Putamen (tissue), 1 donor: ENCODE measurements at places on chromosomes 2 and 18.

DNA sequence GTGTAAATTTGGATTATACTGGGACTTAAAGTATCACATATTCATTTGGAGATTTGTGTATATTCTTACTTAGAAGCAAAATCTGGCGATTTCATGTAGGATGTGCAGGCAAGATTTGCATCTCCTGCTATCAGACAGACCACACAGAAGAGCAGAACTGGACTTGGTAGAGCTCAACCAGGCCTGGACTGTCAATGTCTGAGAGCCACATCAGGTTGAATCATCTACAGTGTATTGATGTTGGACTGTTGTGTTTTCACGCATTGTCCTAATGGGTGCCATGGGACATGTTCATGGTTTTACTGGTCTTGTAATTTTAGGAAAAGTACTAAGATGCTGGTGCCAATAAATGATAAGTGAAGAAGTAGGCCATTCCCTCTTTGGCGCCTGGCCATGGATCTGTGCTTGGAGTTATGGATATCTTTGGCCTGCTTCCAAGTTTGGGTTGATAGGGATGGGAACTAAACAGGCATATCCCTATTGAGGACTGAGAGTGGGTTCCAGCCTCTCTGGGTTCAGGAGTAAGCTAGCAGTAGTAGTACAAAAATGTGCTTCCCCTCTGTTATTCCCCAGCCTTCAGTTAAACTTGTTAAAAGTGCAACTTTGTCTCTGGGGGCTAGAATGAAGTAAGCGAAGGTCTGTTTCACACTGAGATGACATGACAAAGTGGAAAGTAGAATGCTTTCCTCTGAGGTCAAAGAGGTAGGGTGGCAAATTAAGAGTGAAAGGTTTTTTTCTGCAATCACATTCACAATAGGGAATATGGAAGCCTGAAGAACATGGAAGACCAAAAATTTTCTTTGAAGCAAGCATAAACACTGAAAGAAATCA is 49.2 kb upstream of the NEMP2 start:
- DNase-seq = no peak

- no peak for DNase-seq
These were observed 30.0 kb upstream of the NFATC1 start for GRCh38 chr18:79365701-79366100.

- DNase-seq = no peak
These were observed 90.5 kb downstream of the LRATD1 start for GRCh38 chr2:14722904-14723570.

DNA sequence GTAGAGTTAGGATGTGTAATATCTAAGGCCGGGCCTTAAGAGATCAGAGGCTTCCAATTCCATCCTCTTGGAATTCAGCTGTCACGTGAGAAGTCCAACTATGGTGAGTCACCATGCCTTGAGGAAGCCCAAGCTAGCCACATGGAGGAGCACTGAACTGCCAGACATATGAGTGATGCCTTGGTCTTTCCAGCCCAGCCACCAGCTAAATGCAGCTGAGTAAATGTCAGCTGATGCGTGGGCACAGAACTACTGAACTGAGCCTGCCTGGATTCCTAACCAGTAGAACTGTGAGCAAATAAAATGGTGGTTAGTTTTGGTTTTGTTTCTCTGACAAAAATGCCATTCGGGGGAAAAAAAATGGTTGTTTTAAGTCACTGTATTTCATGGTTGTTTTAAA is 153.7 kb upstream of the SERTAD2 start:
- DNase-seq = no peak

DNA sequence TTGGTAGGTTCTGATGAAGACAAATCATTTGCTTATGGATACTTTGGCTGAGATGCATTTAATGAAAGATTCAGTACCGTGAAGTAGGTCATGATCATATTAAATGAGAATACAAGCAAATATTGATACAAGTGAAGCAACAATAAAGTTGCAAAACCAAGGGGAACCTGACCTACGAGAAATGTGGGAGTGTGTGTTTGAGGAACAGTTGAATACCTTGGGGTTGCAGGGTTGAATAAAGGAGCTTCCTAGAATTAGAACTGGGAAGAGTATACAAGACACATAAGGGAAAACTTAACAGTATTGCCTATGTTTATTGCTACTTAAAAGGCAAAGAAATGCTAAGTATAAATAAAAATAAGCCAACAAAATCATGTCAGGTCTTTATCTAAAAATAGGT is 702.9 kb downstream of the ERBB4 start:
- DNase-seq = no peak

DNA sequence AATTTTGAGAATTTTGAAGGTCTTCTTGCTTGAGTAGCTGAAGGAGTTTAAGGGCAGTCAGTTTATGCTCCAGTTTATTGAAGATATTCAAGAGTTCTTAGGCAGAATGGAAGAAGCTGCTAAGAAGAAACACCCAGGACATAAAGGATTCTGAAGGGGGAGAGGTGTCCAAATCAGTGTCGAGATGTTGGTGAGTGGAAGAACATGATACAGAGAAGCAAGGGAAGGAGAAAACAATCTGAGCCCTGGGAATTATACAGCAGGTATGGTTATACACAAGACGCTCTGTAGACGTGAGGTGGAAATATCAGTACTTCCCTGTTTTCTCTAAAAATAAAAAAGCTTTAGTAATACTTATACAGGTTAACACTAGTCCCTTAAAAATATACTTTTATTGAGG is 60.1 kb downstream of the CLIP4 start:
- no peak for DNase-seq

DNA sequence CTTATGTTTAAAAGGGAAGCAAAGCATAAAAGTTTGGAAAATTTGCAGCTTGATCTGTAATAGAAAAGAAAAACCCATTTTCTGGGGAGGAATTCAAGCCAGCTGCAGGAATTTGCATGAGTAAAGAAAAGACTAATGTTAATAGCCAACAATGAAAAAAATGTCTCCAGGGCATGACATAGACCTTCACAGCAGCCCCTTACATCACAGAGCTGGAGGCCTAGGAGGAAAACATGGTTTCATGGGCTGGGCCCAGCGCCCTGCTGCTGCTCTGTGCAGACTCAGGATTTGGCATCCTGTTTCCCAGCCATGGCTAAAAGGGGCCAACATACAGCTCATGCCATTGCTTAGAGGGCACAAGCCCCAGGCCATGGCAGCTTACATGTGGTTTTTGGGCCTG is 411.6 kb upstream of the MC4R start:
- no peak for DNase-seq

DNA sequence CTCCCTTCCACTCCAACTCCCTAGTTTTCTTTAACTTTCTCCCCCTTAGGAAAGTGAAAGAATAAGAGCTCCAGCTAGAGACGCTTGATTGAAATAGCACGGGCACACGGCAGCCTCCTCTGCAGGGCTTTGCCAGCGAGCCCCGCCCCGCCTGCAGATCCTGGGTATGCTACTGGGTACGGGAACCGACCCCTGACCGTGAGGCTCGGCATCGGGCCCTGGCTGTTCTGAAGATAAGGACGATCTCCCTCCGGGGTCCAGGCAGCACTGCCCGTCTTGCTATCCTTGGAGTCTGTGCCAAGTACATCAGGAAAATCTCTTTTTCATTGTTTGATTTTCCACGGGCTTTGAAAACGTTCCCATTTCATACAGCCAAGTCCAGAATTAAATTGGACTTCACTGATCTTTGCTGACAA is 284.5 kb downstream of the MTX2 start:
- DNase-seq = peak; percentile 23

DNA sequence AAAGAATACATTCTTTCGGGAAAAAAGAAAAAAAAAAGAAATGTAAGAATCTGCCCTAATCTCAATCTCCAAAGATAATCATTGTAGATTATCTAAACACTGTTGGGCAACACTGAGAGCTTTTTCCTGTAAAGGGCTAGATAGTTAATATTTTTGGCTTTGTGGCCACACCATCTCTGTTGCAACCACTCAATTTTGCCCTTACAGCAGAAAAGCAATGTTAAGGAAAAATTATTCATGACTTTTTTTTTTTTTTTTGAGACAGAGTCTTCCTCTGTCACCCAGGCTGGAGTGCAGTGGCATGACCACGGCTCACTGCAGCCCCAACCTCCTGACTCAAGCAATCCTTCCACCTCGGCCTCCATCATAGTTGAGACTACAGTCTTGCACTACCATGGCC is 17.3 kb upstream of the FZD5 start:
- no peak for DNase-seq

- DNase-seq = no peak
These were observed 122.9 kb downstream of the COPS8 start for GRCh38 chr2:237208373-237209260.

DNA sequence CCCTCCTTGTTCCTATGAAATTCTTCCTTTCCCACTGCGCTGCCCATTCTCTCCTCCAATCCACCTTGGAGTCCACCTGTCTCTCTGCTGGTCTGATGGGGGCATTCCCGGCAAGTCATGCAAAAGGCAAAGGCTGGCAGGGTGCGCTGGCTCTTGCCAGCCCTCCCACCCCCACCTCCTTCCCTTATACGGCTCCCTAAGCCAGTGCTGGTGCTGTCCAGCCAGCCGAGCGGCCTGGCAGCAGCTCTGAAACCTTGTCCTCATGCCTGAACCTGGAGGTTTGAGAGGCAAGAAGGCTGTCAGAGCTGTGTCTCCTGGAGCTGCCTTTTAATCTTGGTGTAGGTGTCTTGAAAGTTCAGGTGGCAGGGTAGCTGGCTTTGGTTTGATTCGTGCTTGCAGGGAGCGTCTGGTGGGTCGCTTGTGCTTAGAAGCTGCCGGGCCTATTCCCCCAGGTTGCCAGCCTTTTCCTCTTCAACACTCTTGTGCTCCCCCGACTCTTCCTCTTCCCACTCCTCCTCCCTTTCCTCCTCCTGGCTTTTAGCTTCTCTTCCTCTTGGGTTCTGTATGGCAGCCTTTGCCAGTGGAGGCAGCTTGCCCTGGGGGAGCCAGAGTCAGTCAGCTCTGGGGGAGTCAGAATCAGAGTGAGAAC is 748 bp downstream of the LIPG start:
- DNase-seq = no peak

DNA sequence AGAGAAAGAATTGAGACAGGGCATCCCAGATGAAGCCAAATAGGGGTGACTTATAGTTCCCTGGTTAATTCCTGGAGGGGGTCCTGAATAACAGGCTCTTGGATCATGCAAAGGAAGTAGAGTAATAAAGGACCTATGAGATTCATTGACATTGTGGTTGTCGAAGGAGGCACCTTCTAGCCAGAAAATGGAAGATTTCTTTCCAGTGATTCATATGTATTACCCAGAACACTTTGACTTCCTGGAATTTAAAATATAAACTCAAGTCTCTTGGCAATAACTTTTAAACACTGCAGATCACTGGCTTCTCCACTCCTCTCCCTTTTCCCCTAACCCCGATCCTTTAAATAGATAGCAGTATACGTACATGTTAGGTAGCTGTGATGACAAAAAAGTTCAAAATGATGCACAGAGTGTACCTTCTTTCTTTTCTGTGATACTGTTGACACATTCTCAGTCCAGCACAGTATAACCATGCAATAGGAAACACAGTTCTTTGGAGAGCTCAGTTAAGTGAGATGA is 211.8 kb downstream of the LTBP1 start:
- no peak for DNase-seq

DNA sequence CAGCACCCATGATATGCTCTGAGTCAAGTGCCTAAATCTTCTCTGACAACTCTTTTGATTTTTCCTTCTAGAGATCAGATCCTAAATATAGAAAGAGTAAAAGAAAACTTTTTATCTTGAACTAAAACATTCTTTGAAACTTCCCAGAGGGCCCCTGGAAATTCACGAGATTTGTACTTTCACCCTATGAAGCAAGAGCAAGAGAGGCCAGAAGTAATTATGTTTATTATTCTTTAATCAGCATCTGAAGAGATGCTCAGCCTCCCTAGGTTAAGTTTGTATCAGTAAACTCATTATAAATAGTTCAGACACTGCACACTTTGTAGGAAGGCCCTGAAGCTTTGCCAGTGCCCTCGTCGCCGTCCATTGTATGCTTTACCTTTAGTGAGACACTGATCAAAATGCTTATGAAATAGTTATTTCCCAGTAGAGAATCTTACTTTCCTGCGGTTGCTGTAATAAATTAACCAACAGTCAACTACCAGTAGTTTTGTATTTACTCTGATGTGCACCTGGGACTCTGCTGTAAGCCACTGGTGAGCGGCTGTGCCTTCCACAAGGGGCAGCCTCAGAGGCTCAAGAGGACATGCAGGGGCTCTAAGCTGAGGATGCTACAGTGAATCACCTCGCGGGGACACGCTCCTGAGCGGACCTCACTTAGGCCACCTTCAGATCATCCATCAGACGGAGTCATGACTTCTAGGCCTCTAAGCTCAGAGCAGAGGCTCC is 71.9 kb downstream of the BIN1 start:
- DNase-seq = no peak

DNA sequence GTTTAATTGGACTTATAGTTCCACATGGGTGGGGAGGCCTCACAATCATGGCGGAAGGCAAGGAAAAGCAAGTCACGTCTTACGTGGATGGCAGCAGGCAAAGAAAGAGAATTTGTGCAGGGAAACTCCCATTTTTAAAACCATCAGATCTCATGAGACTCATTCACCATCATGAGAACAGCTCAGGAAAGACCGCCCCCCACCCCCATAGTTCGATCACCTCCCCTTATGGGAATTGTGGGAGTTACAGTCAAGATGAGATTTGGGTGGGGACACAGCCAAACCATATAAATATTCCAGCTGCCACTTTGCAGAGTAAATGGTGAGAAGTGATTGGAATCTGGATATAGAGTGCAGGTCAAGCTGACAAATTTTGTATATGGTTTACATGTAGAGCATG is 187.4 kb downstream of the ARL4C start:
- no peak for DNase-seq
